ENCODE measurements at places on chromosomes 2 and 18.

DNA sequence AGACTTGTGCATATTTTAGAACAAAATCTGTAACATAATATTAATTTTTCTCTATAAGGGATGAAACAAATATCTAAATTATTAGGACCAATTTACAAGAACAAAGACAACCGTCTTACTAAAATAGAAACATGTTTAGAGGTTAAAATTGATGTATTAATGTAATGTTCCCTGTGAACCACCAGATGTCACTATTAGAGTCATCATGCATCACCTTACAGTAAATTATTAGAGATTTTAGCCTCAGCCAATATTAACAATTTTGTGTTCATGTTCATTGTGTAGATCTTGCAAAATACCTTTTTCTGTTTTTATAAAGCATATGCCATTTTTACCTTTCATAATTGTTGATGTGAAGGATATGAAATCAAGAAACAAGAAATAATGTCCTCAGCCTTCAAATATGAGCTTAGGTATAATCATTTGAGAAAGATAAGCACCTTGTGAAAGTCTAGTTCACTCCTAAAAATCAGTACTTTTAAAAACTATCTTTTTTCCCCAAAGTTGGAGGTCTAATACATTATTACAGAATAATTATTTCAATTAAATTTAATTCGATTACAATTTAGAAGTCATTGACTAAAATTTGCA is 344.3 kb upstream of the KCNH7 start:
- peak; percentile 58 for DNase-seq

DNA sequence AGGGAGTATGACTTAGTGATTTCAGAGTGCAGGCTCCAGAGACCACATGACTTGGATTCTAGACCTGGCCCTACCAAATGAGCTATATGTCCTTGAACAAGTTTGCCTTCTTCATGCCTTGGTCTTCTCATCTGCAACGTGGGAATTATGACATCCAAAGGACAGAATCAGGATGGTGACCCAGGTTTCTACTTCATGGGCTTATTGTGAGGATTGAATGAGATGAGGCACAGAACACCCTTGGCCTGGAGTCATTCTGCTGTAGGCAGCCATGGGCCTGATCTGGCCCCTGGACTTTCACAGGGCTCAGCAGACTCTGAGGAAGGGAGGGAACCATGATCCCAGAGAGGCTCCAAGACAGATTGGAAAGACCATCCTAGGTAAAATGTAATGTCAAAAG is 85.6 kb upstream of the HAAO start:
- no peak for DNase-seq

DNA sequence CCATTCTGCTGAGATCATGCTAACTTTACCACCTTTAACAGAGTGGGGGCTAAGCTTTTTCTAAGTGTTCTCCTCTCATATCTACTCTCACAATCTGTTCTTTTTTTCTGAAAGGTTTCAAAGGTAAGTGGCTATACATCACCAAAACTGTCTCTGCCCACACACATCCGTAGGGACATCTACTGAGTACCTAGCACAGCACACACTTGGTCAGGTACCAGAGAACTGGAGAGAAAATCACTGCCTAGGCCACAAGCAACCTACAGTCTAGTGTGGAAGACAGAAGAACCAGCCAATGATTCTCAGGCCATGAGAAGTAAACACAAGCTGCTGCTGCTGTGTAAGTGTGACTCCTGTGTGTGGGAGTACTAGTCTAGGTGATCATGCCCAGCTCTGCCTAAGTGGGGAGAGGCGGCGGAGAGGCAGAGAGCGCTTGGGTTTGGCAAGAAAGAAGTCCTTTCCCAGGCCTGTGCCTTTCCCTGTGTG is 176.1 kb upstream of the ZFP36L2 start:
- no peak for DNase-seq

DNA sequence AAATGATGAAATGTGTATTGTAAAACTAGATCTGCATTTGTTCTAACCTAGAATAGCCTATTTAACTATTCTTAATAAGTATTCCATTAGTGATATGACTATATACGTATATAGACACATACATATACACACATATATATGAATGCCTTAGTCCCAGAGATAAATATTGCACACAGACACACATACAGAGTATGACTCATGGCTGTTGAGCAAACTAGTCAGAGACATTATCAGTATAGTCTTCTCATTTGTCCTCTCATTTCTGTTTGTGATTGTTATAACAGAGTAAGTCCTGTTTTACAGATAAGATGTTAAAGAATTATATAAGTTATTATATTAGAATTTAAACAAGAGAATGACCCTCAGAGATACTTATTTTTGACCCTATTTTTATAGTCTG is 202.5 kb downstream of the CCDC102B start:
- DNase-seq, result peak; percentile 57

GRCh38 chr2:220575963-220576362 is 948.5 kb downstream of the SLC4A3 start:
- DNase-seq, result no peak

DNA sequence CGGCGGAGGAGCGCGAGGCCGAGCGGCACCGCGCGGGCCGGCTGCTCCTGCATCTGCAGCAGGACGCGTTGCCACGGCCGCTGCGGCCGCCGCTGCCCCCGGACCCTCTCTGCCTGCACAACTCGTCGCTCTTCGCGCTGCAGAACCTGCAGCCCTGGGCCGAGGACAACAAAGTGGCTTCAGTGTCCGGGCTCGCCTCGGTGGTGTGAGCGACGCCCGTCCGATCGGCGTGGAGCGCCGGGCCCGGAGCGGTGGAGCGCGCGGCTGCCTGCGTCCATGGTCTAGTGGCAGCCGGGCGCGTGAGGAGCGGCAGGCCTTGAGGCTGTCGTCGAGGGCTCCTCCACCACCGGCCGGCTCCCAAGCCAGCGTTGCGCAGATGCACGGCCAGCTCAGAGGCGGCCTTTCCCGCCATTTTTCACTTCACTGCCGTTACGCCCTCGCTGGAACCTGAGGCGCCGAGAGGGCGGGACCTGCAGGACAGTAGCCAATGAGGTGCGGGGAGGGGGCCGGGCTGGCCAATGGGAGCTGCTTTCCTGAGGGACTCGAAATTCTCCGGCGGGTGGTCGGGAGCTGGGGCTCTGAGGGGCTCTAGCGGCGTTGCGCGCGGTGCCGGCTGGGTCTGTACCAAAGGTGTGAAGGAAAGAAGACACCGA is 1.9 kb downstream of the TLX2 start:
- no peak for DNase-seq

GRCh38 chr2:102253753-102254150 is 57.6 kb upstream of the IL1RL1 start:
- peak; percentile 70 for DNase-seq

DNA sequence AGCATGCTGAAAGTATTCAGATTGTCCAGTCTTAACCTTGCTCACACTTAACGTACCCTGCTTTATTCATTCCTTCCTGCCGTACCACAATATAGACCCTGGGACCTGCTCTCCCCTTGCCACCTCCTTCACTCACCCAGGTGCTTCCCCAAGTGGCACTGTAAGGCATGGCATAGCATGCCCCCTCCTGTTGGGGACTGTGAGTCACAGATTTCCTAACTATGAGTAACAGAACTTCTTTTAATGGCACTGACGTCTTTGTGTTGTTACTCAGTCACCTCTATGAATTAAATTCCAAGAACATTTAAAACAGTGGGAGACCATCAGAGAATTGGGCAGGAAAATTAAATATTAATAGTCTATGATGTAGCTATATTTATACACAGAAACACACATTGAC is 117.2 kb downstream of the CTNNA2 start:
- DNase-seq, result no peak

DNA sequence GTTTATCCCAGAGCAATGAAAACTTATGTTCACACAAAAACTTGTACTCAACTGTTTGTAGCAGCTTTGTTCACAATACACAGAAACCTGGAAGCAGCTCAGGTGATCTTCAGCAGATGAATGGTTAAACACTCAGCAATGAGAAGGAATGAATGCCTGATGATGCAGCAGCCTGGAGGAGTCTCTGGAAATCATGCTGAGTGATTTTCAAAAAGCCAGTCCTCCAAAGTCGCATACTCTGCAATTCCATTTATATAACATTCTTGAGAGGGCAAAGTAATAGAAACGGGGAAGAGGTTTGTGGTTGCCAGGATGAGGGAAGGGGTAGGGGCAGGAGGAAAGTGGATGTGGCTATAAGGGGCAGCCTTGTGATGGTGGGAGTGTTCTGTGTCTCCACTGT is 108.1 kb downstream of the CTIF start:
- DNase-seq, result peak; percentile 20

Data from choroid plexus epithelial cell (primary cell).